ENCODE measurements at places on chromosomes 12 and 14. TPM values are rescaled to one million over a fixed set of nuclear protein-coding genes. Genes with fewer than 3 reads are reported as not detected.

GRCh38 chr14:97039717-97040363, 242.7 kb downstream of the VRK1 start:
- DNase-seq = no peak
- no peak overlapping the region for H3K27ac ChIP-seq
- no peaks in the 10 kb centered on the region for H3K4me1 ChIP-seq
- H3K27me3 ChIP-seq = peaks cover 3% of the 10 kb centered on the region
- H3K4me3 ChIP-seq = no peak overlapping the region
- no peaks in the 10 kb centered on the region for H3K36me3 ChIP-seq

DNA sequence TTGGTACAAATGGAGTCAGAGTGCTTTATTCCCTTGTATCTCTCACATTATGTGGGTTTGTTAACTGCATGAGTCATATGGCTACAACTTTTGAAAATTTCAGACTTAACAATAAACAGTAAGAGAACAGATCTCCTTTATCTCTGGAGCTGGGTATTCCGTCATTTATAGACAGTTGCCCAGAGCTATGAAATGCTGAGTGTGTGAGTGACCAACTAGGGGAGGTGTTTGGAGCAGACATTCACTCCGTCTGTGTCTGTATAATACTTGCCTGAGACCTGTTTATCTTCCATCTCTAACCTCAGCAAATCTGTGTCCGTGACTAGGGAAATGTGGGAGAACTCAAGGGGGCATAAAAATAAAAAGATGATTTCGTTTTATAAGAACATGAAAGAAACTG, 279.9 kb upstream of the FAR2 start:
- H3K27ac ChIP-seq = no peak overlapping the region
- H3K4me3 ChIP-seq = no peak overlapping the region
- no peaks in the 10 kb centered on the region for H3K36me3 ChIP-seq
- DNase-seq = no peak
- H3K4me1 ChIP-seq = no peaks in the 10 kb centered on the region

- H3K27ac ChIP-seq = no peak overlapping the region
- no peaks in the 10 kb centered on the region for H3K36me3 ChIP-seq
- H3K27me3 ChIP-seq = no peaks in the 10 kb centered on the region
These were observed 315.6 kb upstream of the PRKD1 start for GRCh38 chr14:30243207-30243606.

DNA sequence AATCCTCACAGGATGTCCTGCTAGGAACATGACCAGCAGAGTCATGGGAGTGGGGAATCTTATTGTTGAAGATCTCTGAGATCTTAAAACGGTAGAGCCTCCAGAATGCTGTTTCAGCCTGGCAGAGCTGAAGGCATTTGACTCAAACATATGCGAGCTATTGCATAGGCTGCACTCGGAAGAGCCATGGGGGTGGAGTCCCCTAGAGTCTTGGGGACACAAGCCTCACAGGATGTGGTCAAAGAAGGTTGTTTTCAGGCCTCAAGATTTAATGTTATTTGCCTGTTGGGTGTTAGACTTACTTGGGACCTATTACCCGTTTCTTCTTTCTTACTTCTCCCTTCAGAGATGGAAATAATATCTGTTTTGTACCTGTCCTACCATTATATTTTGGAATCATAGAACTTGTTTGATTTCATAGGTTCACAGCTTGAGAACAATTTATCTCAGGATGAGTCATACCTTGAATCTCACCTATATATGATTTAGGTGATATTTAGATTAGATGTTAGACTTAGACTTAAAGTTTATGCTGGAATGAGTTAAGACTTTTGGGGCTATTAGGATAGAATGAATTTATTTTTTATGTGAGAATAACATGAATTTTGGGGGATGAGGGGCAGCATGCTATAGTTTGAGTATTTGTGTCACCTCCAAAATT, 172.2 kb upstream of the ATP2B1 start:
- H3K27me3 ChIP-seq = no peaks in the 10 kb centered on the region

GRCh38 chr12:19074700-19075099, 54.8 kb upstream of the PLEKHA5 start:
- no peak overlapping the region for H3K27ac ChIP-seq
- H3K4me1 ChIP-seq = no peaks in the 10 kb centered on the region
- no peak overlapping the region for H3K4me3 ChIP-seq

KRT78 gene
- polyA plus RNA-seq = not detected
